AG10803 (cell line): ENCODE measurements at places on chromosomes 1 and 21.

GRCh38 chr1:115164484-115164883 is 75.2 kb upstream of the TSPAN2 start:
- peak; percentile 41 for DNase-seq

DNA sequence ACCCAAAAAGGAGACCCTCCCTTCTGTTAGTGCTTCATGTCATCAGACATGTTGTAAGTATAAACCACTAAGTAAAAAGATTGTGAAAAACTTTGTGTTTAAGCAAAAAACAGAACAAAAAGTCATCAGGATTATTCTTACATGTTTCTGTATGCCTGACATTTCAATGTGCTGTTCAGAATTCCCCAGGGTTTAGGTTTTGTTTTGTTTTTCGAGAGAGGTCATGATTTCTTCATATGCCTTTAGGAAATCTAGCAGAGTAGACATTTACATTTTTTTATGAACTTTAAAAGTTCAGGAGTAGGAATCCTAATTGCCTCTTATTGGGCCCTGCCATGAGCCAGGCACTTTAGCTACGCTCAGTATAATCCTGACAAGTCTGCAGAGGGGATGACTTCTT is 85.3 kb downstream of the VPS13D start:
- DNase-seq = peak; percentile 62

DNA sequence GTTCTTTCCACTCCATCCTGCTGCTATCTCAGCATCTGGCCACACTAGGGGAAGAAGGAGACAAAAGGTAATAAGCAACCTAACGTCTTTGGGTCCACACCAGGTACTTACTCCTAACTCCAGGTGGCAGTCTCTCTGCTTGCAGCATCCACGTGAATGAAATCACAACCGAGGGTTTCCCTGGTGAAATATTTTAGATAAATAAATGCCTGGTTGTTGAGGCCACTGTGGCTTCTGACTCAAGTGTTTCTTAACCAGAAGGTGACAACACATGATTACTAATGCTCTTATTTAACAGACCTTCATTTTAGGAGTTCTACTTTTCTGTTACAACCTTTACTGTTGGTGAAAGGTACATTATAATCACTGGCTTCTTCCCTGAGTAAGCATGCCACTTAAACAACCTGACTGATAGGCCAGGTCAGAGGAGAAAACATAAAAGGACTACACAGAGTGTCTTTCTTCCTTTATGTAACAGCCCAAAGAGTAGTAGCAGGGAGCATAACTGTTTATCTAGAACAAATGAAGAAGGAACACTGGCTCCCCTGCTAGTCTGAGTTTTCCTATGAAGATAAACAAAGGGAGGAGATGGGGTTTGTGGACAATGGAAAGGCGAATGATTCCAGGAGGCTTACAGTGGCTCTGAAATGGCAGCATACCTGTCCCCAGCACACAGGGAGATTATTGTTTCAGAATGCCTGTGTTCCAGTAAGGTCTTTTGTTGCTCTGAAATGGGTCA is 59.9 kb downstream of the SYT6 start:
- peak; percentile 49 for DNase-seq

DNA sequence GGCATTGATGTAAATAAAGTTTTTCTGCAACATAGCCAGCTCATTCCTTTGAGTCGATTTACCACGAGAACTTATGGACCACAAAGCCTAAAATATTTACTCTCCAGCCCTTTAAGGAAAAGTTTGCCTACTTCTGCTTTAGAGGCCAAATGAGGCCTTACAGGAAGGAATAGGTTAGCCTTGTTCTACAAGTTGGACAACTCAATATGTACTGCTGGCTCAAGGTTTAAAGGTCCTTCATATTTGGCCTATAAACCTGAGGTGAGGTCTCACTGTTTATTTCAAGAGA is 144.5 kb upstream of the DNAH14 start:
- peak; percentile 64 for DNase-seq
